ENCODE measurements at places on chromosomes 5 and 9.

GRCh38 chr5:112706446-112707016 is 31.2 kb upstream of the APC start:
- DNase-seq, result no peak

- no peak for DNase-seq
Measured at GRCh38 chr9:88706193-88707113, 171.5 kb downstream of the NXNL2 start.

GRCh38 chr9:137429546-137429890 is 6.3 kb downstream of the NOXA1 start:
- DNase-seq, result no peak

GRCh38 chr9:78243130-78243529 is 7.3 kb downstream of the CEP78 start:
- no peak for DNase-seq

DNA sequence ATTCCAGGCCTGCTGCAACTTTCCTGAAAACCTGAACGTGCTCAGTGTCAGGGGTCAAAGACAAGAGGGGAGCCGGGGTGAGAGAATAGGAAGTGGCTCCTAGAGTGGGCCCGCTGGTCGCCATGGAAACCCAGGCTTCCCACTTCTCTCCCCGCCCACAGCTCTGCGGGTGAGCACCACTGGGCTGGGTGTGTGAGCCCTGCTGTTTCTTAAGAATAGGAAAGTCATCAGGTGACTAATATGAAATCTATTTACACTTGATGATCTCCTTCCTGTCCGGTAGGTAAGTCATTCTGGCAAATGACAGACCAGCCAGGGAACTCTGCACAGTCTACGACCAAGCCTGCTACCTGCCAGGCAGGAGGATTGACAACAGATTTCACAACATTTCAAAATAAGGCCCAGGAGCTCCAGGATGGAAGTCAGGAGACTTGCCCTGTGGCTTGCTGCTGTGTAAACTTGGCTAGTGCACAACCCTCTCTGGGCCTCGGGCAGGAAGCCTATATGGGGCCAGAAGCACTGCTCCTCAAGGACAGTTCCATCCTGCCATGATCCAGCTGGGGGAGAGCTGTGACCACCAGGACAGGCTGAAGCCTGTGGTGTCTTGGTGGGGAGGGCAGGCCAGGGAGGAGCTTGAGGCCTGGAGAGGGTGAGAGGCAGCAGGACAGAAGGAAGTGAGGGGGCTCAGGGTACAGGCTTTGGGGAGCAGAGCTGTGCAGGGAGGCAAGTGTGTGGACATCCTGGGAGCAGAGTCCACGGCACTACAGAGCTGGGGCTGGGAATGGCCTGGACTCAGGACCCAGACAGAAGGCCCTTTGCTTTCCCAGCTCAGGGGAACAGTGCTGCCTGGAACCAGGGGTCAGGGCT is 60.6 kb downstream of the SHB start:
- DNase-seq, result no peak

GRCh38 chr5:113330533-113331208 is 104.1 kb downstream of the TSSK1B start:
- DNase-seq, result no peak

GRCh38 chr5:159955056-159955624 is 38.9 kb downstream of the ADRA1B start:
- DNase-seq, result no peak

DNA sequence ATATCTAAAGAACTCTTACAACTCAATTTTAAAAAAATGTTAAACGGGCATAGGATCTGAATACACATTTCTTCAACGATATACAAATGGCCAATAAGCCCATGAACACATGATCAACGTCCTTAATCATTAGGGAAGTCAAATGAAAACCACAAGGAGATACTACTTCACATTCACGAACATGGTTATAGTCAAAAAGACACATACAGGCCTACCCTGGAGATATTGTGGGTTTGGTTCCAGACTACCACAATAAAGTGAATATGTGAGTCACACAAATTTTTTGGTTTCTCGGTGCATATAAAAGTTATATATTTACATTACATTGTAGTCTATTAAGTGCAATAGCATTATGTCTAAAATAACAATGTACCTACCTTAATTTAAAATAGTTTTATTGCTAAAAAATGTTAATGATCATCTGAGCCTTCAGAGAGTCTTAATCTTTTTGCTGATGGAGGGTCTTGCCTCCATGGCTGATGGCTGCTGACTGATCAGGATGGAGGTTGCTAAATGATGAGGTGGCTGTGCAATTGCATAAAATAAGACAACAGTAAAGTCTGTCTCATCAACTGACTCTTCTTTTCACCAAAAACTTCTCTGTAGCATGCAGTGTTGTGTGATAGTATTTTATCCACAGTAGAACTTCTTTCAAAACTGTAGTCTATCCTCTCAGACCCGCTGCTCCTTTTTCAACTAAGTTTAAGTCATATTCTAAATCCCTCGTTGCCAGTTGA is 15.1 kb downstream of the AK3 start:
- no peak for DNase-seq

- no peak for DNase-seq
Measured at GRCh38 chr5:174325961-174326360, 280.5 kb downstream of the NSG2 start.

GRCh38 chr5:135367076-135367475 is 32.0 kb downstream of the MACROH2A1 start:
- no peak for DNase-seq

- DNase-seq, result no peak
Measured at GRCh38 chr9:97528529-97529230, 27.2 kb downstream of the TMOD1 start.

DNA sequence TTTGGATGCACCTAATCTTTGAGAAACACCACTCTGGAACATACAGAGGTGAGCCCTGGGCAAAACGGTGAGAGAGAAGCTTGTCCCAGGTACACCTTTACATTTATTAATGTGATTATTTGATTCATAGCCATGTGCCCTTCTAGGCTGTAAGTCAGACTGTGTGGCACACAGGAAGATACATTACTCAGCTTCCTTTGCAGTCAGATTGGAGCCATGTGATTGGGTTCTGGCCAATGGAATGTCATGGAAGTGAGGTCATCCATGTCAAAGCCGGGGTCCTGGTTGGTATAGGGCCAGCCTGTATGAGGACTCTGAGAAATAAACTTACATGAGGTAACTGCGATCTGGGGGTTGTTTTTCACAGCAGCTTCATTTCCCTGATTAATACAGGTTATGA is 106.8 kb upstream of the CD180 start:
- DNase-seq, result no peak

GRCh38 chr5:134003817-134004625 is 754 bp downstream of the VDAC1 start:
- no peak for DNase-seq

DNA sequence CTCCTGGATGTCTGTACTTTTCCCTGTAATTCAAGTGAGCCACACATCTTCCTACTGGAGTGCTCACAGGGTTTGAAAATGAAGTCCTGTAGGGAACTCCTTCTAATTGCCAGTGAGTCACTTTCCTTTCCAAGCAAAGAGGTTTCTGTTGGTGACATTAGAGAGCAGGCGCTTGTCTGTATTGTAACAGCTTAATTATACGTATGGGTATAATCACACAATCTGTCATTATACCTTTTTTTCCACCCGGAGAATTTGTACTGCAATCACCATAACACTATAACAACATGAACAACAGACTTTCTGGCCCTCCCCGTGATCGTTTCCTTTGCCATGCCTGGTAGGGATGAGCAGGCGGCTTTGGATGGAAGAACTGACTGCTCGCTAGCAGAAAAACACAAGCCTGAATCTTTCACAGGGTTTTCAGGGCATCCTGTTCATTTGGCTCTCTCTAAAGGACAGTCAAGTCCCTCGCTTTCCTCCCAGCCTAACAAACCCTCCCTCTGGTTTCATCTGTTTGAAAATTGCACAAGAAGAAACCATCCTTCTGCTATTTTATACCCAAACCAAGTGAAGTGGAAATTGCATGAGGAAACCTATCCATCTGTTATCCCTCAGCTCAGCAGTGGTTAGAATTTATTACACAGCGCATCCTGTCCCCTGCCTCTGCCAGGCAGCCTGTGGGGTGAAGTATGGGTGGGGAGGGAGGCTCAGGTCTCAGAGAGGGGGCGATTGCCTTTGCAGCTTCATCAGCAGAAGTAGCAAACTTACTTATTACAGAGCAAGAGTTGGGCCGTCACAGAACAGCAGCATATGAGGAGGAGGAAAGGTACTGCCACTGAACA is 307.0 kb upstream of the TLE4 start:
- DNase-seq, result peak; percentile 95

DNA sequence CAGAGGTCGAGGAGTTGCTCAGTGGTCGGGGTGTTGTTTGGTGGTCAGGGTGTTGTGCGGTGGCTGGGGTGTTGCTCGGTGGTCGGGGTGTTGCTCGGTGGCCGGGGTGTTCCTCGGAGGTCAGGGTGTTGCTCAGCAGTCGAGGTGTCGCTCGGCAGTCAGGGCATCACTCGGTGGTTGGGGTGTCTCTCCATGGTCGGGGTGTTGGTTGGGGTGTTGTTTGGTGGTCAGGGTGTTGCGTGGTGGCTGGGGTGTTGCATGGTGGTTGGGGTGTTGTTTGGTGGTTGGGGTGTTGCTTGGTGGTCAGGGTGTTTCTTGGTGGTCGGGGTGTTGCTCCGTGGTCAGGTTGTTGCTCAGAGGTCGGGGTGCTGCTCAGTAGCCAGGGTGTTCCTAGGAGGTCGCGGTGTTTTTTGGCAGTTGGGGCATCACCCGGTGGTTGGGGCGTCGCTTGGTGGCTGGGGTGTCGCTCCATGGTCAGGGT is 11.0 kb upstream of the GPSM1 start:
- no peak for DNase-seq

DNA sequence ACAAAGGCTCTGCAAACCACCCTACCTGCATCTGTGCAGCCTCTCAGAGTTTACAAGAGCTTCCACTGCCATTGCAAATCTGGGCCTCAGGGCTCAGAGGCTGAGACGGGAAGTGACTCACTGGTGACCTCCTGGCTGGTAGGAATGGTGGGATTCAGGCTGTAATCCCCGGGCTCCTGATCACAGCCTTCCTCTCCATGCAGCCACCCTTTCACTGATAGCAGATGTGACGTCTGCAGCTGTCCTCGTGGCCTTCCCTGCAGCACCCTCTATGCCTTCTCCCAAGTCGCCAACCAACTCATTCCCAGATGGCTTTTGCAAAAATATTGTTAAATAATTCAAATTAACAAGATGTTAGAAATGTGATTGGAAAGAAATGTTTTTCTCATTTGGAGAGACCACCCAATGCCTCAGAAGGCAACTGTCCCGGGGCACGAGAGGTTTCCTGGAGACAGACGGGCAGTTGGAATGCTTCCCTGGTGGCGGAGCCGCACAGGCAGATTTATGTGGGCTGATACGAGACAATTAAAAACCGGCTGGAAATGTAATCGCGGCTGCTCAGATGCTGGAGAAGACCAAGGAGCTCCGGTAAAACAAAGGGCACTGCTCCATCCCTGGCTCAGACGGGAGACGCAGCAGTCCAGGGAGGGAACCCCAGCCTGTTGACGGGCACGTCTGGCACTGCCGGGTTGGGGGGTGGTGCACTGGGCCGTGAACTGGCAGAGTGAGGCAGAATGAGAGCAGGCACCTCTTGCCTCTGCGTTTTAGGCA is 34.4 kb upstream of the SLC25A51 start:
- no peak for DNase-seq

GRCh38 chr9:108296056-108296455 is 559.7 kb downstream of the ACTL7B start:
- DNase-seq, result no peak
